HCT116 (cell line): ENCODE measurements at places on chromosomes 1 and 21. TPM values are rescaled to one million over a fixed set of nuclear protein-coding genes. Genes with fewer than 3 reads are reported as not detected.

GRCh38 chr1:197469620-197470210 is 201.7 kb downstream of the CRB1 start:
- no peak overlapping the region for H3K27ac ChIP-seq
- H3K27me3 ChIP-seq, result no peaks in the 10 kb centered on the region
- DNase-seq, result no peak

- peaks cover 2% of the 10 kb centered on the region; the same call in 1 of the 2 replicates for H3K4me1 ChIP-seq
- no peak for DNase-seq
- H3K36me3 ChIP-seq, result no peaks in the 10 kb centered on the region
- 0 out of 2 replicates have a peak, but pooled peaks cover 3% of the 10 kb centered on the region for H3K27me3 ChIP-seq
These were observed 10.6 kb upstream of the TAS1R2 start for GRCh38 chr1:18869847-18870594.

- H3K36me3 ChIP-seq, result no peaks in the 10 kb centered on the region
- H3K4me3 ChIP-seq, result no peak overlapping the region
- H3K27me3 ChIP-seq, result no peaks in the 10 kb centered on the region
- H3K27ac ChIP-seq, result no peak overlapping the region
- no peak for DNase-seq
These were observed 54.4 kb downstream of the MPZL1 start for GRCh38 chr1:167776151-167776550.

- no peaks in the 10 kb centered on the region for H3K27me3 ChIP-seq
- DNase-seq, result no peak
- H3K4me3 ChIP-seq, result no peak overlapping the region
- H3K27ac ChIP-seq, result no peak overlapping the region
These were observed 31.4 kb downstream of the B3GALT5 start for GRCh38 chr21:39644062-39644560.

GRCh38 chr1:152501704-152502103 is 8.9 kb upstream of the LCE5A start:
- H3K4me1 ChIP-seq, result peaks cover 6% of the 10 kb centered on the region; the same call in 1 of the 2 replicates
- no peak overlapping the region for H3K27ac ChIP-seq
- H3K4me3 ChIP-seq, result no peak overlapping the region
- no peaks in the 10 kb centered on the region for H3K36me3 ChIP-seq
- no peaks in the 10 kb centered on the region for H3K27me3 ChIP-seq

DNA sequence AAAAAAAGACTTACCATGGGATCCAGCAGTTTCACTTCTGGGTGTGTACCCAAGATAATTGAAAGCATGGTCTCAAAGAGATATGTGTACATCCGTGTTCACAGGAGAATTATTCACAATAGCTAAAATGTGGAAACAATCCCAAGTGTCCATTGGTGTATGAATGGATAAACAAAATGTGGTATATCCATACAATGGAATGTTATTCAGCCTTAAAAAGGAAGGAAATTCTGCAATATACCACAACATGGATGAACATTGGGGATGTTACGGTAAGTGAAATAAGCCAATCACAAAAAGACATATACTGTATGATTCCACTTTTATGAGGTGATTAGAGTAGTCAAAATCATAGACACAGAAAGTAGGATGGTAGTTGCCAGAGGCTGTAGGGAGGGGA is 7.0 kb upstream of the TUT4 start:
- no peak for DNase-seq
- no peaks in the 10 kb centered on the region for H3K36me3 ChIP-seq
- H3K27ac ChIP-seq, result no peak overlapping the region
- no peaks in the 10 kb centered on the region for H3K4me1 ChIP-seq
- no peak overlapping the region for H3K4me3 ChIP-seq
- H3K27me3 ChIP-seq, result no peaks in the 10 kb centered on the region

DNA sequence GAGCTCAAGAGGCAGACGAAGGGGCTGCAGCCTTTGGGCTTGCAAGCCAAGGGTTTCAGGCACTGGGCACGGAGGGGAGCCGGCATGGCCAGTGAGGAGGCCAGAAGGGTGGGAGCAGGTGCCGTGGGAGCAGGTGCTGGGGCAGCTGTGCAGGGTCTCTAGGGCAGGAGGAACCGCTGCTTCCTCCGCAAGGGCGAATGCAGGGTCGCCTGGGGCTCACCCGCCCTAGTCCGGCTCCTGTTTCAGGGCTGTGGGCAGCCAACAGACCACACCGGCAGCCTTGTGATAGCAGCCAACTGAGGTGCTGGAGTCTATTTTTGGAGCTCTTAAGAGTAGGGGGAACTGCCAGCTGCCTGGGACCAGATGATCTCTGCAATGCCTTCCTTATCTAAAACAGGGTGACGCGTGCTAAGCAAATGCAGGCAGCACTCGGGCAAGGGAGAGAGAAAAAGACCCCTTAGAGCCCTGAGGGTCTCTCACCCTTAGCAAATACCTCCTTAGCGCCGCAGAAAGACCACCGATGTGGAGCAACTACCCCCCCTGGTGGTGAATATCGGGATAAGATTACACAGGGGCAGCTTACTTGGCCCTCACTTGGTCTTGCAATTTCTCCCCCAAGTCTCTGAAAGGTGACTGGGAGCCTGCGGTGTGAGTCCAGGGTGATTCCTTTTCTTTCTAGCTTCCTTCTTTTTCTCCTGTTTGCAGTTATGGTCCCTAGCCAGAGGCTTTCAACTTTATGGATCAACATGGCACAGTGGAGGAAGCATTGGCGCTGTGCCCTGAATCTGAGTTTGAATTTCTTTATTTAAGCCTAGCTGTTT is 20.7 kb upstream of the MAPKAPK2 start:
- H3K4me1 ChIP-seq, result no peaks in the 10 kb centered on the region
- H3K36me3 ChIP-seq, result no peaks in the 10 kb centered on the region
- peaks cover 18% of the 10 kb centered on the region; the same call in 1 of the 2 replicates for H3K27me3 ChIP-seq
- no peak overlapping the region for H3K4me3 ChIP-seq
- H3K27ac ChIP-seq, result no peak overlapping the region
- DNase-seq, result peak; percentile 62

DNA sequence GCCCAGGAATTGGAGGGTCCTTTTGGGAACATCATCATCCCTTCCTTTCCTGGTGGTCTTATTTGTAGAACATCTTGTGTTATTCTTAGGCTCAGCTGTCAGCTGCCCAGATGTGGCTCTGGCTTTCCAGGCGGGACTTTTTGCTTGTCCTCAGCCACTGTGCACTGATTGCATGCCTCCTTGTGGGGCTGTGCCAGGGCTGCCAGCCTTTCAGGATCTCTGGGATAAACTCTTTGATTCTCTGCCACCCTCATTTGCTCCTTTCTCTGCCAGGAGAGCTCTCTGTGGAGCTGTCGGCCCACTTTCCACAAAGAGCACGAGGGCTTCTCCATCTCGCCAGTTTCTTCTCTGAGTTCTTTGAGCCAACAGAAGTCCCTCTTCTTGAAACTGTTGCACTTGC is 63.1 kb downstream of the PTPRU start:
- no peak overlapping the region for H3K4me3 ChIP-seq
- H3K27me3 ChIP-seq, result no peaks in the 10 kb centered on the region
- H3K4me1 ChIP-seq, result no peaks in the 10 kb centered on the region
- no peak for DNase-seq
- no peaks in the 10 kb centered on the region for H3K36me3 ChIP-seq

- DNase-seq, result no peak
- no peak overlapping the region for H3K27ac ChIP-seq
- H3K4me3 ChIP-seq, result no peak overlapping the region
- H3K36me3 ChIP-seq, result no peaks in the 10 kb centered on the region
- no peaks in the 10 kb centered on the region for H3K27me3 ChIP-seq
These were observed 416.1 kb downstream of the MRPL39 start for GRCh38 chr21:25191141-25191540.

DNA sequence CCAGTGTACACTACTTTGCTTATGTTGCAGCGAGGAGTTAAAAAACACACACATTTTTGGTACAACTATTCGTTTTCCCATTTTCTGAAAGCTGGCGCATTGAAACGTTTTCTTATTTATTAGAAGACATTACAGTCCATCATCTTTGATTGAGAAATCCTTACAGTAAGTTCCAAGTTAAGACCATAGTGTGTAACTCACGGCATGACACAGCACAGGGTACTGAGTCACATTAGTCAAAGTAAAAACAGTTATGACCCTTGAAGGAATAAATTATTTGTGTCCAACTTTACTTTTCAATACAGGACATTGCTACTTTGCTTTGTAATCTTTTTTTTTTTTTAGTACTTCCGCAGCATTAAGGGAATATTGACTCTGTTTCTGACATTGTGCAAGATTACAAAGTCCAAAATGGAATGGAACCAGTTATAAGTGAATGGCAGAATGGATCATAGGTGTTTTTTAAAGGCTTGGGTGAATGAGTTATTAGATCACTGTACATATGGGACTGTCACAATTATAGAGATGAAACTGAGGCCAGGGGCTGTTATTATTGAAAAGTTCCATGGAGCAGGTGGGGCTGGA is 11.7 kb downstream of the PTGFRN start:
- H3K4me3 ChIP-seq, result no peak overlapping the region
- no peaks in the 10 kb centered on the region for H3K4me1 ChIP-seq
- H3K27ac ChIP-seq, result no peak overlapping the region
- no peaks in the 10 kb centered on the region for H3K36me3 ChIP-seq

DNA sequence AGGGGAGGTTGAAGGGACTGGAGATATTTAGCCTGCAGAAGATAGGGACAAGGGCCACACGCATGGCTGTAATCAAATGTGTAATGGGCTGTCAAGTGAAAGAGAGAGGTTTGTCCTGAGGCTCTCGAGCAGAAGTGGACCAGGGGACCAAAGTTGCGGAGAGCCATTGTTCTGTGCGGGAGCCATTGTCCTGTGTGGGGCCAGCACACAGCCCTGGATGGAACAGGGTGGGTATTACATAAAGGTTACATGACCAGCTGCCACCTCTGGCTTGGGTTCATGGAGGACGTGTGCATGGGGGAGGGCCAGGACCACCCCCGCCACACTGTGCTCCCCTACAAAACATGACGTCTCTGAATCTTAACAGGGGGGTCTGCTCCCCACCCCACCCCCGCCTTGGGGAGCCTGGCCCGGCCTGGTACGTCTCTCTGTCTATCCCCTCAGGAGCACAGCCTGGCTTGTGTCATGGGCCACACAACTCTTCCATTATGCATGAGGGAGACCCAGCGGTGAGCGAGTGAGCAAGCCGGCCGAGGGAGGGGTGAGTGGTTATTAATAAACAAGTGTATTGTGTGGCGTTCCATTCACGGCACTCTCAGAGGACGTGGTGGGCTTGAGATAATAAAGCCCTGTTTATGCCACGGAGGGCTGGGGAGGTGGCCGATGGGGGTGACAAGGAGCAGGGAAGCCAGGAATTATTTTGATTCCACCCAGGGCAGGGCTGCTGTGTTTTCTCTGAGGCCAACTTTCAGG is at the start of gene NFASC:
NFASC (plus strand) TSS at position 703 of the 753 bp plus-strand sequence. CDS start 73,454 bp downstream, outside the sequence.
- H3K27ac ChIP-seq, result no peak within 1 kb of the TSS
- no peaks in the 10 kb centered on the region for H3K36me3 ChIP-seq
- H3K27me3 ChIP-seq, result peaks cover 20% of the 10 kb centered on the region
- H3K4me1 ChIP-seq, result no peaks in the 10 kb centered on the region
- no peak for DNase-seq

GRCh38 chr1:70034403-70034802 is 171.0 kb downstream of the LRRC40 start:
- no peak overlapping the region for H3K27ac ChIP-seq
- no peak overlapping the region for H3K4me3 ChIP-seq
- DNase-seq, result peak; percentile 29
- no peaks in the 10 kb centered on the region; the same call in 1 of the 2 replicates for H3K4me1 ChIP-seq
- H3K36me3 ChIP-seq, result no peaks in the 10 kb centered on the region
- H3K27me3 ChIP-seq, result peaks cover 15% of the 10 kb centered on the region; the same call in 1 of the 2 replicates

- no peak overlapping the region for H3K27ac ChIP-seq
- no peaks in the 10 kb centered on the region for H3K27me3 ChIP-seq
- no peak for DNase-seq
- no peaks in the 10 kb centered on the region for H3K36me3 ChIP-seq
- no peak overlapping the region for H3K4me3 ChIP-seq
These were observed 82.9 kb downstream of the SSBP3 start for GRCh38 chr1:54323324-54323739.

DNA sequence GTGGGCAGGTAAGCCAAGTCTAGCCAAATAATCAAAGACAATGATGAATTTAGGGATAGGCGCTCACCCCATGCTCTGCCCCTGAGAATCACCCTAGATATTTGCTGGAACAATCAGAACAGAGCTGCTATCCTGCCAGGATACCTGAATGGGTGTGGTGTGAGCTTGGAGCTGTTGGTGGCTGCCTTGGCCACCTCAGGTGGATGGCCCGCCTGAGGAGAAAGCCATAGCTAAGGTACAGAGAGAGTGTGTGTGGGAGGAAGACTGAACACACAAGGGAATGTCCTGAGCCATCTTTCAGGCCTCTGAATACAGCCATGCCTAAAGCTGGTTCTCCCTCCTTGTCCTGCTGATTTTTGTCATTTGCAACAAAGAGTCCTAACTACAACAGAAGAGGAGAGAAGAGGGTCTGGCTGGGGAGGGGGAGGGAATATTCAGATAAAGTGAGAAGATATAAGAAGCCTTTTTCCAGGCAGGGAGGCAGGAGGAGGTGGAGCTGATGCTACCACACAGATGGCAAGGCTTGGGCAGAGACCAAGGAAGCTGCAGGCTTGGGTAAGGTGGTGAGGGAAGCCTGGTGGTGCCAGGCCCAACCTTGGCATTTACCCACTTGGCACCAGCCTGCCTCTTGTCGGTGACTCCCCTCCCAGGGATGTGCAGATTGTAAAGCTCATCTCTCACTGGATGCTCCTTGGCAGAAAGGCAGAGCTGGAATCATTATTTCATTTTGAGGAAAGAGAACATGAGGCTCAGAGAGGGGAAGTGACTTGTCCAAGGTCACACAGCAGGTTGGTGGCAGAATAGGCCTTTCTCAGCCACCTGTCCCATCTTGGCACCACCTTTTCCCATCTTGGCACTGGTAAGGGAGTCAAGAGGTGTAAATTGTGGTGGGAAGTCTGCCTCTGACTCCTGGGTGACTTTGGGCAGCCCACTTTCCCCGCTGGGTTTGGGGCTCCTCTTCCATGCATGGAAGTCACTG is 49.7 kb downstream of the NKAIN1 start:
- no peaks in the 10 kb centered on the region for H3K36me3 ChIP-seq
- no peak overlapping the region for H3K4me3 ChIP-seq
- no peak overlapping the region for H3K27ac ChIP-seq

- H3K27me3 ChIP-seq, result no peaks in the 10 kb centered on the region
- no peak for DNase-seq
- H3K27ac ChIP-seq, result no peak overlapping the region
- no peaks in the 10 kb centered on the region for H3K4me1 ChIP-seq
- no peak overlapping the region for H3K4me3 ChIP-seq
These were observed 39.3 kb downstream of the FASLG start for GRCh38 chr1:172698224-172698623.

- DNase-seq, result no peak
- H3K27ac ChIP-seq, result no peak overlapping the region
- no peak overlapping the region for H3K4me3 ChIP-seq
- H3K27me3 ChIP-seq, result peaks cover 6% of the 10 kb centered on the region; the same call in 1 of the 2 replicates
- H3K4me1 ChIP-seq, result no peaks in the 10 kb centered on the region
These were observed 124.7 kb downstream of the TYW3 start for GRCh38 chr1:74857676-74858075.

DNA sequence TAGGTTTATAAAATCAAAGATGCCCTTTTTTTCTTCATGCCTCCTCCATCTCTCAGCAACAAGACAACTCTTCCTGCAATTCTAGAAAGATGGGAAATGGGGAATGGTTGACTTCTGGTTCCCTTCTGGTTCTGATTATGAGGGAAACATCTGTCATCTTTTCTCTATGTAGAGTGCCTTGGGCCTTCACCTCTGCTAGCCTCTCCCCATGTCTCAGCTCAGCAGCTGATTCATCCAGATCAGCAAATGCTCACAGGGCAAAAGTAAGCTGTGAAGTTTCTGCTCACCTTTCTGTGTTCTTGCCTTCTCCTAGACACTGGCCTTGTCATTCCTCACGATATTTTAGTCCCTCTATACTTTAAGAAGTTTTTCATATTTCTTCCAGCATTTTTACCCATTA is 17.8 kb upstream of the BECN2 start:
- H3K36me3 ChIP-seq, result no peaks in the 10 kb centered on the region
- H3K4me1 ChIP-seq, result no peaks in the 10 kb centered on the region
- no peak overlapping the region for H3K4me3 ChIP-seq
- no peak for DNase-seq
- no peaks in the 10 kb centered on the region for H3K27me3 ChIP-seq

Gene ADGRL2
- 0.20 TPM for total RNA-seq

Gene PLA2G4A
- 8.6 TPM for total RNA-seq

Gene ZNF593OS
- total RNA-seq, result not detected

Gene SFN
- 245 TPM for total RNA-seq

Gene C1QB
- total RNA-seq, result 0.32 TPM
